ENCODE measurements at places on chromosomes 12 and 14.

DNA sequence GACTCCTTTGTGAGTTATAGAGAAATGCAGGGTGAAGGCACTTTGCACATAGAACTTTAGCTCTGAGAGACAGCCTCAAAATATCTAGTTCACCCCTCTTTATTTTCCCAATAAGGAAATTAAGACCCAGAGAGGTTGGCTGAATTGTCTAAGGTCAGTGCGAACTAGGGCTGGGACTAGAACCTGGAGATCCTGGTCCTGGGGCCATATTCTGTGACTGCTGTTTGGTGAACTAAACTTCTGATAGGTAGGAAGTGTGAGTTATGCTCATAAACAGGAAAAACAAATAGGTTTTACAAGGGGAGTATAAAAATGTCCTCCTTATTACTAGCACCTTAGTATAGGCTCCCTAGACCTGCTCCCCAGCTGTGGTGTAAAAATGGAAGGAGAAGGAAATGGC lies 53.9 kb downstream of the DAD1 start:
- DNase-seq: no peak

DNA sequence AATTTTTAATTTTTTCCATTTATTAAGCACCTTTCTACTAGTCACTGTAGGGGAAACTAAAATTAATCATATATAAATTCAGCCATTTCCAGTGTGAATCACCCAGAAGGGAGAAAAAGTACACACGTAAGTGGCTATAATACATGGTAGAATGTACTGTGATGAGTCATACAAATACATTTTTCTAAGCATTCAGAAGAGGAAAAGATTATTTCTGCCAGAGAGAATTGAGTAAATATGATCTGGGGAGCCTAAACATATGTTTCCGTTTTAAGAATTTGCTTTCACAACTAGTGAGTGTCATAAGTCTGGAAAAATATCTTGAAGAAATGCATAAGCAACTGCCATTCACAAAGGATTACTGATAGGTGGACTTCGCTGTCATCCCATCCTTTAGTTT lies 102.8 kb downstream of the TGFB3 start:
- DNase-seq: no peak

DNA sequence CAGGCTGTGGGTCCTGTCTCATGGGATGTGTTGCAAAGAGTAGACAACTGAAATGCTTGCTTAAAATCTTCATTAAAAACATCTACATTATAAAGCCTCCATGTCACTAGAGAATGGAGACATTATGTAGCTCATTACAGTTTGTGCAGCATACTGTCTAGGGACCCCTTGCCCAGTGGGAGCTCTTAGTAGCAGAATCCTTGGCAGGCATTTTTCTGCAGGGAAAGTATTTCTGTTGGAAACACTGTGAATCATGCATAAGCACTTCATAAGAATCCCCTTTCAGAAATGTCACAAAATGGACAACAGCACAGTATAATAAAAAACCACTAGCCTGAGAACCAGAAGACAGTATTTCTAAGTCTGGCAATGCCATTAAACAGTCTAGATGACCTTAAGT lies 174.3 kb downstream of the MGAT4C start:
- no peak for DNase-seq

DNA sequence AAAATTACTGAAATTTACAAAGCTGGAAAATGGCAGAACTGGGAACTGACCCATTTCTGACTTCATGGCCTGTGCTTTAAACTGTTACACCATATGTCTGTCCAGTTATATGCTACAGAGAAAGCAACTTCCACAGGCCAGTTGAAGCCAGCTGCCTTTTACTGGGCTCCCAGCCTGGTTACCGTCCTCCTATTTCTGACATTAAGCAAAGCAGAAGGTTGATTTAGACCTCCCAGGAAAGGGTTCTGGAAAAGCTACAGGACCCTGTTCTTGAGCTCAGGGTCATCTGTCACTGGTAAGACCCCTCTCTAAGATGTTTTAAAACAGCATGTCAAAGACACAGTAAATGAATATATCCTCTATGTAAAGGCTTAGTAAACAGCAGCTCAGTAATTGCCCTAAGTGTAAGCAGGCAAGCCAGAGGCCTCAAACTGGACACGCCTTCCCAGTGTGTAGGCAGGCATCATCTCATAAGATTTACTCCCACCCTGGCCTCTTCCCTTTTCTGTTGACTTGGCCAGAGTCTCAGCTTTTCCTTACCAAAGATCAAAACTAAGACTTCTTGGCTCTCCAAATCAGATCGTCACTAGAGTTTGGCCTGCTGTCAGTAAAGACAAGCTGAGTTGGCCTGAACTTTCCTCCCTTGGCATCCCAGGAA lies 55.4 kb upstream of the RNU6-8 start:
- no peak for DNase-seq

GRCh38 chr14:74438351-74438915 lies 12.4 kb upstream of the SYNDIG1L start:
- no peak for DNase-seq

DNA sequence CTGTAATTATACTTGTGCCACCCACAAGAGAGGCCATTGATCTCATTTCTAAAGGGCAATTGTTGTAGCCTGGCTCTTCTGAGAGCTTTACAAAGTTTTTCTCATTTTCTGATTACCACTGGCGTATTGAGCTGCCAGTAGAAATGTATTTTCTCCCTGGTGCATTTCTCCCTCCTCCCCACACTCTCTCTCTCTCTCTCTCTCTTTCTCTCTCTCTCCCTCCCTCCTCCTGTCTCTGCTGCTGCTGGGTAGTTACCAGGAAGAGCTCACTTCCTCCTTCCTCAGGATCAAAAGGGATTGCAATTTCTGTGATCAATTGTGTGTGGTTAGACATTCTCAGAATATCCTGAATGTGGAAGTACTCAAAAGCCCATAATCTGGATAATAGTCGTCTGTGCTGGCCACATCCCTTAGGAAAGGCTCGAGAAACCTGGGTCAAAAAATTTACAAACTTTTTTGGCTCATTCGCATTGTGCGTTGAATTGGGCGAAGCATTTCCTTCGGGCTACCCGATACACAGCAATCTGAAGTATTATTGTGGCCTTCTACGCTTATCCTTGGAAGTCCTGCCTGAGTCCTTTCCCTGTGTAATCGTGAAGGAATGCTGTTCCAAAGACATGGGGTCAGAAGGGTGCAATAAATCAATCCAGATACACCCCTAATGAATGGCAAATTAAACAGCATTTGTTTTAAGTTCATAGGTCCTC lies 254.8 kb downstream of the MSRB3 start:
- DNase-seq: no peak
